Fibroblast of skin of scalp (primary cell): ENCODE measurements at places on chromosomes 11 and 22.
A peak's percentile ranks its signal among the peaks of the same experiment; 100 is the strongest.

GRCh38 chr11:45211732-45212131 lies 65.3 kb downstream of the PRDM11 start:
- DNase-seq, result no peak

DNA sequence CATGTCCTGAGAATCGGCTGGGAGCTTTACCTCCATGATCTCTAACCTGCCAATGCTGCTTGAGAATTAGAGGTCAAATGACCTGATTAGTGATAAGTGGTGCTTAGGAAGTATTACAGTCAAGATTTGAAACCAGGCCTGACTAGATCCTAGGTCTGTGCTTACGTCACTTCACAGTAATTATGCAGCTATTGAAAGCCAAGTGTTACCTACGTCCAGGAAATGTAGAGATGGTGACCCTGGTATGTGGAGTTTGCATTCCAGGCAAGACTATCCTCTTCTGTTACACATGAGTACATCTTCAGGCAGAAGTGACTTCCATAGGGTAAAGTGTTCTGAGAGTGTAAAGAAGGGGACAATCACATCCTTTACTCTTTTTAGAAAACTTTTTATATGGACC lies 530.4 kb upstream of the TENM4 start:
- DNase-seq, result no peak

GRCh38 chr11:79447038-79447786 lies 6.4 kb upstream of the TENM4 start:
- no peak for DNase-seq

GRCh38 chr11:95092549-95093324 lies 3.1 kb downstream of the ENDOD1 start:
- peak; percentile 62 for DNase-seq

DNA sequence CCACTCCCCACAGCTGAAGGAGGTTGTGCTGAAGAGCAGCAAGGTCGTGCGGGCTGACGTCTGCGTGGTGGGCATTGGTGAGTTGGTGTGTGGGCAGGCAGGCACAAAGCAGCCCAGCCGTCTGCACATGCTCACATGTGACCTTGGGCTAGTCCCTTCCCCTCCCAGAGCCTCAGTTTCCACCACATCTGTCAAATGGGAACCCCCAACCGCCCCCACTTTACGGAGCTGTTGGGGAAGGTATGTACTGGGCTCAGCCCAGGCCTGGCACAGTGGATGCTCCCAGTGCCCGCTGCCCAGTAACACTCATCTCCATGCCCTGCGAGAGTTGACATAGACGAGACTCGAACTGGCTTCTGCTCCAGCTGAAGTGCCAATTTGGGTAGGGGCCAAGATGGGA lies 5.1 kb upstream of the LZTR1 start:
- DNase-seq, result no peak

DNA sequence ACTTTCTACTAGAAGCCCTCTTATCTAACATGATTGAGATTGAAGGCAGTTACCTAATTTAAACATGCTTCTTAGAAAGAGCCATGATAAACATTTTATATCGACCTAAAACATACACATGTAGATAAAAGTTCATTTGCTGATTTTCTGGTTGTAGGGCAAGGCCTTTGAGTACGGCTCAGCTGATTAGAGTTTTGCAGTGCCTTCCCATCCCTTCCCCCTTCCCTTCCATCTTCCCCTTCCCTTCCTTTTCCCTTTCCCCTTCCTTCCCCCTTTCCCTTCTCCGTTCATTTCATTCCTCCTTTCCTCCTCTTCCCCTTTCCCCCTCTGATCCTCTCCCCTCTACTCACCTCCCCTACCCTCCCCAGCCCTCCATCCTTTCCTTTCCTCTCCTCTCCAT lies 4.3 kb downstream of the LDHC start:
- DNase-seq, result no peak

DNA sequence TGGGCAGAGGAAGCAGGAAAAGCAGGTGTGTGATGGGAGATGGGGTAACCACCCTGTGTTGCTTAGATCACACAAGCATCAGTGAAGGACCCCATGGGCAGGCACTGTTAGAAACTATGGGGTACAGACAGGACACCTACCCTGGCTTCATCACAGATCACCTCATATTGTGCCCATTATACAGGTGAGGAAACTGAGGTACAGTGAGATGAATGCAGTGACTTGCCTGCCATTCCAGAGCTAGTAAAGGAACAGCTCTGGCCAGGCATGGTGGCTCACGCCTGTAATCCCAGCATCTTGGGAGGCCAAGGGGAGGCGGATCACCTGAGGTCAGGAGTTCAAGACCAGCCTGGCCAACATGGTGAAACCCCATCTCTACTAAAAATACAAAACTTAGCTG lies 5.9 kb upstream of the MARK2 start:
- DNase-seq, result no peak

DNA sequence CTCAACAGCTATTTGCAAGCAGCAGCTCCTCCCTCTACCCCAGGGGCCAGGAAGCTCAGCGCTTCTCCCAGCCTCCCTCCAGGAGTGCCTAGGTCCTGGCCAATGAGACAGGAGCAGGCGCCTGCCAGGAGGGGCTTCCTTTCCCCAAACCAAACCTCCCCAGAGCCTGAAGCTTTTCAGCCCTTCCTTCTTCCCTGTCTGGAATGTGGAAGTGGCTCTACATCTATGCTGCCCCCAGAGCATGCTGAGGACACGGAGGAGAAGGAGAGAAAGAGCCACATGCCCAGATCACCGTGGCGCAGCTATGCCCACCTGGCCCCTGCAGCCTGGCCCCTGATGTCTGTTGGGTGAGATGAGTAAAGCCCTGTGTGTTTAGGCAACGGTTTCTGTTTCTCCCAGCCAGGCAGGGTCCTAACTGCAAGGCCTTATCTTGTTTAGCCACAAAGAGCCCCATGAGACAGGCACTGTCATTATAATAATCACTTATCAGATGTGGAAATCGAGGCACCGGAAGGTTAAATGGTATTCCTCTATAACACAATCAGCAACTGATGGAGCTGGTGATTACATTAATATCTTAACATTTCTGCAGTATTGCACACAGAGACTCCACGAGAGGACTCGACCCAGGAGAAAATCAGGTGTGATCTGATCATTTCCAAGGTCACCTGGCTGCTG lies 315.8 kb downstream of the CTTN start:
- DNase-seq, result no peak

DNA sequence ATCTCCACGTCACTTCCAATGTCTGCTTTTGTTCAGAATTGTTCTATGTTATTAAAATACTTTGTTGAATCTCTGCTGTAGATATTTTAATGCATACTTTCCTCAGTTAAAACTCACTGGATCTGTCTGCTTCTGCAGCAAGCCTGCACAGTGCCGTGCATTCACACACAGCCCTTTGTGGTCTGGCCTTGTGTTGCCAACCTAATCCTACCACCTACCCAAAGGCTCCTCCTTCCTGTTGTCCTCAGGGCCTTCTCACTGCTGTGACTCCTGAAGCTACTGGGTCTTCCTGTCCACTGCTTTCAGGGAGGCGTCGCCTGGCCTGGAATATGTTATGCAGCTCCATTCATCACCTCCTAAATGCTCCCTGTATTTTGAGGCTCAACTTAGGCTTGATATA lies 67.0 kb downstream of the PPP6R3 start:
- DNase-seq, result no peak

- no peak for DNase-seq
These were observed 2.0 kb downstream of the SCARF2 start for GRCh38 chr22:20435436-20436306.

DNA sequence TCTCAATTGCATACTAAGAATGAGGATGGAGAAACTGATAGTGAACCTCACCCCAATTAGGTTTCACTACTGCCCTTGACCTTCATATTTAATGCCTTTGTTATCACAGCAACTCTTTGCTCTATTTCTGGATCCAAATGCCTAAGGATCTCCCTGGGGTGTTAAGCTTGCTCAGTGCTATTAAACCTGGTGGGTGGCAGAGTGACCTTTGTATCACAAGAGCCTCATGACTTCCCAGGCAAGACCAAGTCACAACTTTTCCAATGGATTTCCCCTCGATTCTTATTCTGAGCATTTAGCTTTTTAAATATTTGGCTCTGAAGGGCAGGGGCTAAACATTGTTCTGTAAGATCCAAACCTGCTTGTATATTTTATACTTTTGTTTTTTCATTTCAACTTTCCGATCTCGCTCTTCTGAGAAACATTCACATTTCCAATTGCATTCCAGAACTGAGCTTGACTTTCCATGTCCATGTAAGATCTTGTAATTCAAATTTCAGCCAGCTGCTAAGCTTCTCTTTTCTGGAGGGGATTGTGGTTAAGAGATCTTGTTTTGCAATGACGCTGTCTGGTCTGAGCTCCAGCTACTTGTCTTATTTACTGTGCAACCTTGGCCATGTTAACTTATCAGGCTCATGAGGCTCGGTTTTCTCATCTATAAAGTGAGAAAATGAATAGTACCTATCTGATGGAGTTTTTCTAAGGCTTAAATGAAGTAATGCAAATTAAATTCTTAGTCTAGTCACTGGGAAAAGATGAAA lies 6.4 kb upstream of the EHF start:
- DNase-seq, result peak; percentile 11

GRCh38 chr11:2595204-2595603 lies 104.6 kb downstream of the KCNQ1OT1 start:
- DNase-seq, result no peak

- peak; percentile 32 for DNase-seq
These were observed 21.7 kb downstream of the SLC43A1 start for GRCh38 chr11:57493507-57494503.

GRCh38 chr11:108398439-108398838 lies 68.9 kb downstream of the C11orf65 start:
- DNase-seq, result no peak

- no peak for DNase-seq
These were observed 191.1 kb downstream of the GRIK4 start for GRCh38 chr11:120702656-120703055.

DNA sequence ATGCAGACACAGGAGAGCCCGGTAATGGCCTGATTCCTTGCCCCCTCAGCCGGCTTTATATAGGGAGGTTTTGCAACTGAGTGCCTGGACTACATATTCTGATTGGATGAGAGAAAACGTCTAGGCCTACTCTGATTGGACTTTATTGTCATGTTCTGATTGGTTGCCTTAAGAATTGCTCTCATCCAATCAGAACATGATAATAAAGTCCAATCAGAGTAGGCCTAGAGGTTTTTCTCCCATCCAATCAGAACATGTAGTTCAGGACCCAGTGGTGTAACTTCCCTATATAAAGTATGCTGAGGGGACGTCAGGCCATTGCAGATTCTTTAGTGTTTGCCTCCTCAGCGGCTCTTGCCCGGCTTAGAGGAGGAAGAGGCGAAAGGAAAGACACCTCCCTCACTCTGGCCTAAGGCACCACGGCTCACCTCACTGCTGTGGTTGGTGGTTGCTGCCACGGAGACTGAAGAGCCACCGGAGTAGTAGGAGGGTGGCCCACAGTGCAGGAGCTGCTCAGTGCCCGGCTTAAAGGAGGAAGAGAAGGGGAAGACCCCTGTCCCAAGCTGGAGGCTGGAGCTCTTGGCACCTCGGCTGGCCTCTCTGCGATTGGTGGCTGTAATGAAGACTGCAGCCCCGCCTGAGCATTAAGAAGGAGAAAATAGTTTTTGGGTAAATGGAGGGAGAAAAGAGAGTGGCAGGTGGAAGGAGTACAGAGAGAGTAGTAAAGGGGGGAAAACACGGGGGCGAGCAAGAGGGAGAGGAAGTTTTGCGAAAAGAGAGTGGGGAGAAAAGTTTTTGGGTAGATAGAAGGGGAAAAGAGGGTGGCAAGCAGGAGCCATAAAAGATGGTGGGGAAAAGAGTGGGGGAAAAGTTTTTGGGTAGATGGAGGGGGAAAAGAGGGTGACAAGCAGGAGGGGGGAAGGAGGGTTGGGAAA lies 116.7 kb upstream of the SERPIND1 start:
- peak; percentile 4 for DNase-seq

DNA sequence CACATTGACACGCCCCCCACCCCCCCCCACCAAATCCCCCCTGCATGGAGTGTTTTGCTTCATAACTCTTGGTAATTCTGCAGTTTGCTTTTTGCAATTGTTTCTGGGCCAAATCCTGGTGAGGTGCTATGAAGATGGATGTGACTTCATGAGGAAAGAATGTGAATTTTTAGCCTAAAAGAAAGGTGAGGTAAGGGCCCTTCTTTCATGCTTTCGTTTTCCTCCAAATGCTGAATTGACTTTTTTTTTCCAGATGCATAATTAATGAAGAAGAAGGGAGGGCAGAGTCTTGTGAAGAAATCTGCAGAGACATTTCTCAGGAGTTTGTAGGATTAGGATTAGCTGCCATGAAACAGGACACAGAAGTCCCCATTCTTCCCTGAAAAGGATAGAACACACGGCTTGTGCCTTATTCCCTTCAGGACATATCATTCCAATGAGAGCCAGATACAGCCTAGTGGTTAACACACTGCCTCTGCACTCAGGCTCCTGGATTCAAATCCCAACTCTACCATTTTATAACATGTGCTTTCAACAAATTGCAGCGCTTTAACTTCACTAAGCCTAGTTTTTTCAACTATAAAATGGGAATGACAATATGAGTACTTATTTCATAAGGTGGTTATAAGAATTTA lies 19.6 kb upstream of the TBCEL start:
- no peak for DNase-seq

DNA sequence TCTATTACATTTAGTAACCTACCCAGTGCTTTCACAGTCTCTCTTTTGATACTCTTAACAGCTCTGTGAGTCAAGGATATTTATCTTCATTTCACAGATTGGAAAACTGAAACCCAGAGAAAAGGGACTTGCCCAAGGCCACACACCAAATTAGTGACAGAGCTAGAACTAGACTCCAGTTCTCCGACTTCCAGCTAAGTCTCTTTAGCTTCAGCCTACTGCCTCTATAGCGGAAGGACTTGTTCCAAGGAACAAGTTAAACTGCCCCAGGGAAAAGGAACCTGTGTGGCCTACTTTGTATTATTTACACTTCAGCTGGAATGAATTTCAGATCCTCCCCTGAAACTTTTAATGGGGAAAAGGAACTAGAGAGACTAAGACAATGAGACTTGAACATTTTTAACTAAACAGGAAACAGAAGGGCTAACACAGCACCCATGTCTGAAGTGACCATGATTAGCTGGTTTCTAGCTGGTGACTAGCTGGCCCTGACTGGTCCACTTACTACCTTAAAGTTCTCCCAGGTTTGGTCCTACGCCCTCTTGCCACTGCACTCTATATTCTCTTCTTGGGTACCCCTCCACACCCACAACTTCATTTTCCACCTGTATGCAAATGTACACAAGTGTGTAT lies 1.3 kb downstream of the LRRC51 start:
- DNase-seq, result no peak

- no peak for DNase-seq
These were observed 12.8 kb downstream of the TTLL12 start for GRCh38 chr22:43173976-43174720.

DNA sequence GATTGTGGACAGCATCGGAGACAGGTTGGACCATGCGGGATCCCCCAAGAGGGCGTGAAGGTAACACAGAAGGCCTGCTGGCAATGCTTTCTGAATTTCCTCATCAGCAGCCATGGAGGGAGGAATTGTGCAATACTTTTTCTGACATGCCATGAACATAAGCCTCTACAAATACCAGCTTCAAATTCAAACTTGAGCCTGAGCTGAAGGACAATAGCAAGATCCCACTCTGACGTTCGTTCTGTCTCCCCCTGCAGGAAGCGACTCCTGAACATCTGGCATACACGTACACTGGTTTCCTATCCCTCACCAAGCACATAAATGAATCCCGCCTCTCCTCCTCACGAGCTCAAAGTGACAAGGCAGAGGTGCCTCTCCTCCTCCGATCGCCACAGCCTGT lies 312.2 kb downstream of the BRD1 start:
- DNase-seq, result peak; percentile 37

- no peak for DNase-seq
These were observed 163.7 kb downstream of the LARGE1 start for GRCh38 chr22:33756508-33756949.
